Activated naive CD8-positive, alpha-beta T cell treated with anti-CD3 and anti-CD28 coated beads for 36 hours (primary cell): ENCODE measurements at places on chromosomes 1 and 21.

GRCh38 chr1:99535470-99536164, 110.3 kb upstream of the PALMD start:
- no peak for DNase-seq

DNA sequence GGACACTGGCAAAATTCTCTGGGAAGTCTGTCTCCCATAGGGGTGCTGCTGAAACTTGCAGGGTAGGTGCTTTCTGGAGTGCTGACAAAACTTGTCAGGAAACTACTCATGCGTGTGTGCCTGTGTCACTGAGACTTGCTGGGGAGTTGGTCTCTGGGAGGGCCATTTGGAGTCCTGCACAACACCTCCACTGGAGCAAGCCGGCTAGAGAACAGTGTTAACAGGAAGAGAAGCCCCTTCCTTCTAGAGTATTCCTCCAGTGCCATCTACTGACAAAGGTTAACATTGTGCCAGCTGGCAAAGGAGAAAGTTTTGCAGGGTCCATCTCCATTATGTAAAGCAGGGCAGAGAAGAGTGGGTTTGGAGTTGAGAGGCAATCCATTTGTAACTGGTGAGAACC, 30.0 kb downstream of the ZMYM4 start:
- peak; percentile 7 for DNase-seq

DNA sequence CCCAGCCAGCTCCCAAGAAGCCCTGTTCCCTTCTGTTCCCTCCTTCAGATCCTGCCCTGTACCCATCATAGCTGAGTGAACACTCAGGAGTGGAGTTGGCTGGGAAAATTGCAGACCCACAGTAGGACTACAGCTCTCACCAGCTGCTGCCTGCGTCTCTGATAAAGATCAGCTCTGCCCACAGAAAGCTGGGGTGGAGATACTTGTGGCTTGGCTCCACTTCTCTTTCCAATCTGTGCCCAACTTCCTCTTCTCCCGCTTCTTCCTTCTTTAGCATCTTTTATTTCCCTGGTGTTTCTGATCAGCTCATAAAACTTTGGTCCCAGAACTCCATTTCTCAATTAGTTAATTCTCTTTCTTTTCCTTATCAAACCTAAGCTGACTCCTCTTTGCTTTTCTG, 5.5 kb upstream of the CD1A start:
- DNase-seq = no peak

DNA sequence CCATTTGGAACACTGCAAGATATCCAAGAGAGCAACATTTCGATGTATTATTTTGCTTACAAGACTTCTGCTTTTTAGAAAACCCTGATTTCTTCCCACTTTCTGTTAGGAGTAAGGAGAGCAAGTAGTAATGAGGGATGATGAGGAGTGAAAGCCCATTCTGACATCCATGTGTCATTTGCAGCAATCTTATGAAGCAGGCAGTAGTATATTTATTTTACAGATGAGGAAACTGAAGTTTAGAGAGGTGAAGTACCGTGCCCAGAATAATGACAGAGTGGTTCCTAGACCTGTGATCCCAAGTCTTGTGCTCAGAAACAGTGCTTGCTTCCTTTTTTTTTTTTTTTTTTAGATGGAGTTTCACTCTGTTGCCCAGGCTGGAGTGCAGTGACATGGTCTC, 7.1 kb upstream of the ZSCAN20 start:
- no peak for DNase-seq

DNA sequence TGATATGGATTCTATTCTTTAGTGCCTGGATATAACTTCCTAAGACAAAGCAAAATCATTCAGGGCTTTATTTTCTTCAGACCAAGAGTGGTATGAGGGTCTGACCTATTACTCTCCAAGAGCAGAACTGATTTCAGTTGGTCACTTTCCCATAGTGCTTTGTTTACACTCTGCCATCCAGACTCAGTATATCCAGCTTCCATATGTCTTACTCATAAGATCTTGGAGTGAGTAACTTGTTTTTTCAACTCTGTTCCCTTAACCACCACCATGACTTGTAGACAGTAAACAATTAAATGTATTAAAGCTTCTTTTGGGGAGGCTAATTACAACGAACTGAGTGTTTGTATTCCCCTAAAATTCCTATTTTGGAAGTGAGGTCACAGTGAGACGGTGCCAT, 83.4 kb downstream of the USP24 start:
- no peak for DNase-seq

- DNase-seq = no peak
Observed at GRCh38 chr1:52592637-52593323, 9.4 kb upstream of the GPX7 start.

DNA sequence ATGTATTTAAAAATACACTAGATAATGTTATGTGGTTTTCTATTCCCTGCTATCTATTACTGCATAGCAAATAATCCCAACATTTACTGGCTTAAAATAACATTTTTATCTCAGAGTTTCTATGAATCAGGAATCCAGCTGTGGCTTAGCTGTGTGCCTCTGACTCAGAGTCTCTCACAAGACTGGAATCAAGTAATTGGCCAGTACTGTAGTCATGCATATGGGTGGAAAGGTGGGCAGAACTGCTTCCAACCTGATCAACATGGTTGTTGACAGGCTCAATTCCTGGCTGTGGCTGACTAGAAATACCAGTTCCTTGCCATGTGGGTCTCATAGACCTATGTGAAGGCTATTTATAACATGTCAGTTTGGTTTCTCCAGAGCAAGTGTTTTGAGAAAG, 131.8 kb downstream of the PDE4B start:
- DNase-seq = no peak

DNA sequence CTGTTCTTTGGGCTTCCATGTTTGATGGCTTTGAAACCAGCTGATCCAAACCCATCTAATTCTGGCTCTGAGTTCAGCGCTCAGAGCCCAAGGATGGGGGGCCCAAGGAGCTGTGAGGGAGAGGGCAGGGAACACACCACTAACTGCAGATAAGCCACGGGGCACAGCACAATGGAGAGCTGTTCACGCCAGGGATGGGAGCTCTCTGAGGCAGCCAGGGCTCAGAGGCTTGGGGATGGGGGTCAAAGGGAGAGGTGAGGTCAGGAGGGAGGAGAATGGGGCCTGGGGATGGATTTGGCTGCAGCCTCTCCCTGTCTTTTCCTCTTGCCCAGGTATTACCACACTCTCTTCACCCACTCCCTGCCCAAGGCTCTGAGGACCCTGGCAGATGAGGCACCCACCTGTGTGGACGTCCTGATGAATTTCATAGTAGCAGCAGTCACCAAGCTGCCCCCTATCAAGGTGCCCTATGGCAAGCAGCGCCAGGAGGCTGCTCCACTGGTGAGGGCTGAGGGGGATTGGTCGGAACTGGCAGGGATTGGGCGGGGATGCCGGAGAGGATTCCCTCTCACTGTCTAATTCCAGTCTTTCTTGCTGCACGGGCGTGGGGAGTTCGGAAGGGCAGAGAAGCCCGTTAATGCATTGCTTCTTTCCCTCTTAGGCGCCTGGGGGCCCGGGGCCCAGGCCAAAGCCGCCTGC, 11.3 kb downstream of the SLC30A2 start:
- no peak for DNase-seq

DNA sequence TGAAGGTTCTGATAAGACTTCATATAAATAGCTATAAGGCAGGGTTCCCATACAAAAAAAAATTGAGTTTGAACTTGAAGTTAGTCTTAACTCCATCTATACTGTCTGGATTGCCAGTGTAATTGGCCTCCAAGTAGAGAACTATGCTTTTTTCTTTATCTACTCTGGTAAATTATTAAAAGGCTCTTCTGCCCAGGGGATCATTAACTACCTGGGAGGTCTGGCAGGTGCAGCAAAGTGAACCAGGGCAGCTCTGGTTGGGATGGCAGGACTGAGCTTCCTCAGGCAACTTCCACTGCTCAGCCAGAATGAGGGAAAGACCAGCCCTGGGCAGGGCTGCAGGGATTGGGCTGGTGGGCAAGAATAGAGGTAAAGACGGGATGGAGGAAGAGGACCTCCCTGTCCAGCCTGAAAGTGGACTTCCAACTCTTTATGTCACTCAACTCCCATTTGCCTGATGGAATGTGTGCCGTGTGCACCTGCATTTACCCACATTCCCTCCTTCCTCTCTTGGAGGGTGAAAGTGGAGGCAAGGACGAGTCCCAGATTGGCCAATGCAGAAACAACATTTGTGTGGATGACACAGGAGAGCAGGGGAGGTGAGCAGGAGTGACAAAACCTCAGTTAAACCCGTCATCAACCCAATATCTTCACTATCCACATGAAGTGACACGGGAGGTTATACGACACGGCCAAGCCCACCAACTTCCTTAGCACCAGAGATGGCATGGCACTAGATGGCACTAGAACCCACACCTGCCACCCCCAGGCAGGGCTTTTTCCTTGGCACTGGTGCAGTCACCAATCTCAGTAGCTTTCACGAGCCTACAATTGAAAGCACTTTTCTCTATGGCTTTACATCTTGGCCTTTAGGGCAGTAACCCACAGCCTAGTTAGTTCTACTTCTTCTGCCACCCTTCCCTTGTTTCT, 25.2 kb downstream of the CCN1 start:
- DNase-seq = no peak

GRCh38 chr1:30871276-30871871, 37.2 kb downstream of the SDC3 start:
- no peak for DNase-seq
